ENCODE measurements at places on chromosomes 16 and 17. TPM values are rescaled to one million over a fixed set of nuclear protein-coding genes. Genes with fewer than 3 reads are reported as not detected.

DNA sequence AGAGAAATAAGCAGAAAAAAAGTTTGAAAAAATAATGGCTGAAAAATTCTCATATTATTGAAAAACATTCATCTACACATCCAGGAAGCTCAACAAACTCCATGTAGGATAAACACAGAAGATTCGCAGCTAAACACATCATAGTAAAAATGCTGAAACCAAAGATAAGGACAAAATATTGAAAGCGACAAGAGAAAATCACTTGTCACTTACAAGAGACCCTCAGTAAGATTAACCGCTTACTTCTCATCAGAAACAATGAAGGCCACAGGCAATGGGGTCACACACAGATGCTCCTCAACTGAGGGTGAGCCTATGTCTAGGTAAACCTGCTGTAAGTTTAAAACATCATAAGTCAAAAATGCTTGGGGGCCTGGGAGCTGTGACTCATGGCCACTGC is 38.1 kb upstream of the METRNL start:
- no peak overlapping the region for H3K4me3 ChIP-seq
- no peak overlapping the region for H3K27ac ChIP-seq
- no peak for DNase-seq

GRCh38 chr17:75839942-75840798 is 4.0 kb downstream of the UNC13D start:
- no peak overlapping the region for H3K4me3 ChIP-seq
- no peaks in the 10 kb centered on the region for H3K27me3 ChIP-seq
- H3K27ac ChIP-seq: no peak overlapping the region
- no peaks in the 10 kb centered on the region for H3K36me3 ChIP-seq
- no peak for DNase-seq
- H3K4me1 ChIP-seq: peaks cover 2% of the 10 kb centered on the region

DNA sequence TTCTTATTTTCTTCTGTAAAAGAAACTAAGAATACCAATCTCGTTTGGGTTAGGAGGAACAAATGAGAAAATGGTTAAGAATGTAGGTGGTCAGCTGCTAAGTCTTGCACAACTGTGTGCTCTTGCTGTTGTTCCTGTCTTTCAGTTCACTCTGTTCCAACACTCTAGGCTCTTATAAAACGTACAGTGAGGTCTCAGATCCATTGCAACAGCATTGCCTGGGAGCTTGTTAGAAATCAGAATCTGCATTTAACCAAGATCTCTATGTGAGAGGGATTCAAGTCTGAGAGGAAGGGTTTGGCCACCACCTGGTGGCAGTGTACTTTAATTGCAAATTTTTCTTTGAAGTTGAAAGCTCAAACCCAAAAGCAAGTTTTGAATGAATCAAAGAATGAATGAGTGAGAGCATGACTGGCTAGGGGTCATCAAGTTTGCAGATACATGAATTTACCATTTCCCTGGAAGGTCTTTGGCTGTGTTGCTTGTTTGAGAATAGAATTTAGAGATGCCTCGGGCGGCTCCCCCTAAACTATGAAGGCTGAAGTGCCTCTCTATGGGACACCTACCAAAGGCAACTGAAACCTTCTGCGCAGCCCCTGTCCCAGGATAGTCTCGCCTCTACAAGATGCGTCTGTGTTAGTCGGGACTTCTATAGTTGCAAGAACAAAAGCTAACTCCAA is 2.5 kb downstream of the ALOX15B start:
- H3K36me3 ChIP-seq: no peaks in the 10 kb centered on the region
- no peak overlapping the region for H3K27ac ChIP-seq
- H3K4me1 ChIP-seq: no peaks in the 10 kb centered on the region
- H3K27me3 ChIP-seq: peaks cover 19% of the 10 kb centered on the region
- no peak for DNase-seq

DNA sequence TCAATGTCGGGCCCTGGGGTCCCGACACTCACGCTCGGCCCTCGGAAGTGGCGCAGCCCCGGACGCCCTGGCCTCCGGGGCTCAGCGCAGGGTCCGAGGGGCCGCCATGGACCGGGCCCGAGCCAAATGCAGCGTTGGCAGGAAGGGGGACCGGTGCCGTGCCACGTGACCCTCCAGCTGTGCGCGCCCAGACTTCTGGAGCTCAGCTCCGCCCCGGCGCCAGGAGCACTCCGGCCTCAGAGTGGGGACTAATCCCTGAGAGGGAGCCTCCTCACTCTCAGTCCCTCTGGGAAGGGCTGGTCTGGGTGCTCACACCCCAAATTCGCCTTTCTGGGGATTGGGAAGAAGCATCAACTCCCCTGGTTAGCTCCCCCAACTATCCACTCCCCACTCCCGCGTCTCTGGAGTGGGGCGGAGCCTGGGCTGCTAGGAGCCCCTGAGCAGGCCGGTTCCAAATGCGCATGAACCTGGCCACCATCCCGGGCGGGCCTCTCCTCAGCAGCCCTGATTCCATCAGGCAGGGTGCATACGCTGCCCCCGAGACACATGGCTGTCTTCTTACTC is at the start of gene B3GNT9:
Gene B3GNT9 (minus strand): TSS at position 166 of the 564 bp plus-strand sequence. CDS start 513 bp downstream, outside the sequence.
- peaks cover 5% of the 10 kb centered on the region for H3K36me3 ChIP-seq
- H3K4me1 ChIP-seq: peaks cover 16% of the 10 kb centered on the region
- peak within 1 kb of the TSS; percentile 60 for H3K4me3 ChIP-seq
- peaks cover 12% of the 10 kb centered on the region for H3K27me3 ChIP-seq
- no peak within 1 kb of the TSS for H3K27ac ChIP-seq

- peaks cover 26% of the 10 kb centered on the region for H3K27me3 ChIP-seq
- no peaks in the 10 kb centered on the region for H3K4me1 ChIP-seq
- H3K36me3 ChIP-seq: no peaks in the 10 kb centered on the region
- no peak overlapping the region for H3K27ac ChIP-seq
Measured at GRCh38 chr16:86563469-86564345, 2.9 kb upstream of the FOXC2 start.

DNA sequence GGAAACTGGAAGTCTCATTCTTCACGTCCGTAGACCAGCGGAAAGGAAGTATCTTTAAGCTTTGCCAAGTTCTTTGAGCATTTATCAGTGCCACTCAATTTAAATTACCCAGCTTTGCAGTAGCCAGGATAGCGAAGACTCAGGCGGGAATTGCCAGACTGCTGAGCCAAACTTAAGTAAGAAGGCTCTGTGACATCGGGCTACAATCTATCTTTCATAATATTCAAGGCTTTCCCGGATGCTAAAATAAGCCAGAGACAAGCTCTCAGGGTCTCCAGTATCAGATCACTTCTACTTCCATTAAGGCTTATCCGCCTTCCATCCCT is 436 bp upstream of the BRIP1 start:
- peak overlapping the region; percentile 84 for H3K27ac ChIP-seq
- peak overlapping the region; percentile 93 for H3K4me3 ChIP-seq
- H3K36me3 ChIP-seq: peaks cover 6% of the 10 kb centered on the region

DNA sequence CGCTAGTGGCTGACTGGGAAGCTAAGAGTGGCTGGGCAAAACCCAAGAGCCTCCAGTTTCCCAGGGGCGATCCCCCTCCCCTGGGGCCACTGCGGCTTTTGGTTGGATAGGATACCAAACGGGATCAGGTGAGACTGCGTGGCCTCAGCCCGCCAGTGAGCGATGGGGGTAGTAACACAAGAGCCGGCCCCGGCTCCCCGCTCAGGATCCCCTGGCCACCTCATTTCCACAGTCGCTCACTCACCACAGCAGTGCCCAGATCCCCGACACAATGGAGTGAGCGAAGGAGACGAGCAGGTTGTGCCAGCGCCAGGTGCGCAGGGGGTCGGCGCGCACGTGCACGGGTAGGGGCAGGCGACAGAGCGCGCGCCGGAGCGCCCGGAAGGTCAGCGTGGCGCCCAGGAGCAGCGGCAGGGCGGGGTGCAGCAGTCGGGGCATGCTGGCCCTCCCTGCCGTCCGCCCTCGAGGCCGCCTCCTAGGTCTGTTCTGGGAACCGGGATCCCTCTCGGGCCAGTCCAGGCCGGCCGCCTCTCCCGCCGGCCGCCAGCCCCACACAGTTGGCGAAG is 290 bp downstream of the TLCD1 start:
- no peaks in the 10 kb centered on the region for H3K27me3 ChIP-seq
- H3K4me3 ChIP-seq: peak overlapping the region; percentile 97
- DNase-seq: no peak
- peak overlapping the region; percentile 80 for H3K27ac ChIP-seq
- peaks cover 24% of the 10 kb centered on the region for H3K36me3 ChIP-seq
- H3K4me1 ChIP-seq: peaks cover 61% of the 10 kb centered on the region

DNA sequence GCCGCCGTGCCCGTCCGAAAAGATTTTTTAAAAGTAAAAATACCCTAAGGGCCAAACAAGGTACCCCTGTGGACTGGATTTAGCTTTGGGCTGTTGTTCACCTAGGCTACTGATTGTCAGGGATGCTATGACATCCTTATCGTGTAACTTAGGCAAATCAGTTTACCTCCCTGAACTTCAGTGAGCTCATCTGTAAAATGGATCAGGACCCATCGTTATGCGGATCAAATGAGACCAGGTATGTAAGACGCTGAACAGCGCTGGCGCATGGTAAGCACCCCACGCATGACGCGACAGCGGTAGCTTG is 658 bp upstream of the ZNF771 start:
- H3K27me3 ChIP-seq: peaks cover 4% of the 10 kb centered on the region
- peaks cover 16% of the 10 kb centered on the region for H3K4me1 ChIP-seq
- peak overlapping the region; percentile 12 for H3K27ac ChIP-seq
- no peaks in the 10 kb centered on the region for H3K36me3 ChIP-seq

SOST gene
- total RNA-seq: not detected

THOC6 gene
- total RNA-seq: 33.6 TPM

All from natural killer cell treated with Interleukin-12 subunit alpha and Interleukin-12 subunit beta and Interleukin-15 and Interleukin-18, amount 100 ng/mL, for 72 hours (primary cell).